ENCODE measurements at places on chromosomes 13 and 19. TPM values are rescaled to one million over a fixed set of nuclear protein-coding genes. Genes with fewer than 3 reads are reported as not detected.

COPE gene
- 213 TPM for total RNA-seq

PDX1 gene
- total RNA-seq, result not detected

SKA3 gene
- 26.1 TPM for total RNA-seq

PLPP2 gene
- not detected for total RNA-seq

TEX26 gene
- total RNA-seq, result not detected

GZMM gene
- total RNA-seq, result 81.5 TPM

CATSPERD gene
- total RNA-seq, result not detected

YJEFN3 gene
- total RNA-seq, result 11.7 TPM

PBX4 gene
- total RNA-seq, result 41.3 TPM

CEACAM4 gene
- total RNA-seq, result not detected

CPB2 gene
- not detected for total RNA-seq

ELSPBP1 gene
- not detected for total RNA-seq

MAMSTR gene
- 2.1 TPM for total RNA-seq

MBD3L2 gene
- total RNA-seq, result not detected

ZNF563 gene
- total RNA-seq, result 5.2 TPM

EPSTI1 gene
- 95.5 TPM for total RNA-seq

UGGT2 gene
- 0.42 TPM for total RNA-seq

SHFL gene
- 126 TPM for total RNA-seq

TTC9B gene
- total RNA-seq, result not detected

CD37 gene
- 246 TPM for total RNA-seq

ZNF486 gene
- total RNA-seq, result 15.5 TPM

ZNF491 gene
- 3.1 TPM for total RNA-seq

RYR1 gene
- 3.5 TPM for total RNA-seq

TINCR gene
- 1.00 TPM for total RNA-seq

CEACAM8 gene
- total RNA-seq, result not detected

FCER2 gene
- 0.26 TPM for total RNA-seq

MADCAM1 gene
- total RNA-seq, result 0.44 TPM

OR7A5 gene
- total RNA-seq, result not detected

STARD13 gene
- 0.17 TPM for total RNA-seq

EDNRB gene
- total RNA-seq, result not detected

MEF2B gene
- total RNA-seq, result 5.2 TPM

ZNF625 gene
- total RNA-seq, result 8.2 TPM

ZNF208 gene
- 2.6 TPM for total RNA-seq

CASP14 gene
- total RNA-seq, result not detected

ZNF709 gene
- 5.0 TPM for total RNA-seq

ICAM4 gene
- total RNA-seq, result 1.2 TPM

LILRB4 gene
- total RNA-seq, result 1.7 TPM

FFAR3 gene
- total RNA-seq, result not detected

CEACAM3 gene
- total RNA-seq, result not detected

B3GNT8 gene
- total RNA-seq, result 2.2 TPM

FFAR2 gene
- not detected for total RNA-seq

EDDM13 gene
- 1.7 TPM for total RNA-seq

NLRP9 gene
- total RNA-seq, result not detected

SIGLEC8 gene
- total RNA-seq, result not detected

FAM216B gene
- total RNA-seq, result not detected

CYP2S1 gene
- 1.1 TPM for total RNA-seq

RGL3 gene
- total RNA-seq, result not detected

CCNA1 gene
- 0.62 TPM for total RNA-seq

HSD17B14 gene
- 2.6 TPM for total RNA-seq

CDX2 gene
- not detected for total RNA-seq

NLRP5 gene
- not detected for total RNA-seq

FARP1 gene
- total RNA-seq, result 0.55 TPM

SIGLEC5 gene
- not detected for total RNA-seq

Data from activated naive CD8-positive, alpha-beta T cell treated with anti-CD3 and anti-CD28 coated beads, Interleukin-2, amount 10 ng/mL, durations not matched to agents 7 days and 5 days (primary cell).